GM12892 (cell line): ENCODE measurements at places on chromosomes 3 and 15.

- no peak for DNase-seq
Measured at GRCh38 chr3:179898024-179898423, 138.7 kb downstream of the PEX5L start.

DNA sequence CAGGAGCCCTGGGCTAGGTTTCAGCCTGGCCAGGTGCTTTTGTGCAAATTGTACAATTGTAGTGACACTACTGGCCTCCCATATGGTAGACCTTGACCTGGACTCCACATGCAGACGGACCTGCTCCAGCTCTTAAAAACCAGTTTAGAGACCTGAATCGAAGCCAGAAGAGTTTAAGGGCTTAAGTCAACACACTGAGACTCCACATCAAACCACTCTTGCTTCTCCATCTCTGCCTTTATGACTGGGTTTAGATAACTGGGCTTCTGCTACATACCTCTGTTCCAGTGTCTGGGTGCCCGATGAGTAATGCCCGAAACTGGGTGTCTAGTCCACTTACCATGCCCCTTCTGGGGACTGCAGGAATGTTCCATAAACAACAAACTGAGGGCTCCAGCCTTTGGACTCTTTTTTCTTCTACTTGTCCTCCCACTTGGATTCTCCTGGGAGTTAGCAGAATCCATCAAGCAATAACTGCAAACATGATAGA, 32.8 kb downstream of the TMEM212 start:
- DNase-seq = no peak

DNA sequence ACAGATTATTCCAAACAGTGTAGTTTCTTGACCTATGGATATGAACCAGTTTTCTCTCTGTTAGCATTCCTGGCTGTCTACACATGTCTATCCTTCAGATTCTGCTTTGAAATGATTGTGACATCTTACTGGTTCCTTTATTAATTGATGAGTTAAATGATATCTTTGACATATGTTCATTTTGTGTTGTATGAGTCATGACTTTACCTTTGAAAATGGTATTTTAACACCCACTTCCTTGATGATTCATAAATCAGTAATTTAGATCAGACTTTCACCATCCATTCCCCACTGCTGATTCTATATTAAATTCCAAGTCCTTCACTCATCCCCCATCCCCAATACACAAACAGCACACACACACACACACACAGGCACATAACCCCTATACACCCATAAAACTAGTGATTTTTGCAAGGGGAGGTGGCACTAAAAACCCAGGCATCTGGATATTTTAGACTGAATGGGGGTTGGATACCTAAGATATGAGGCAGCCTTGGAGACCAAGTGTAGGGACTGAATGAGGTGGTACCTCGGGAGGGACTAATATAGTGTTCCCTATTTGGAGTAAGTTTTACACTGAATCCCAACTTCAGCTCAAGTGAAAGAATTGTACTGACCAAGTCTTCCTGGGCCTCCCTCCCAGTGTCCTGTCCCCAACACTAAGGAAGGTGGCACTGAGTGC, 9.7 kb downstream of the CCK start:
- no peak for DNase-seq

DNA sequence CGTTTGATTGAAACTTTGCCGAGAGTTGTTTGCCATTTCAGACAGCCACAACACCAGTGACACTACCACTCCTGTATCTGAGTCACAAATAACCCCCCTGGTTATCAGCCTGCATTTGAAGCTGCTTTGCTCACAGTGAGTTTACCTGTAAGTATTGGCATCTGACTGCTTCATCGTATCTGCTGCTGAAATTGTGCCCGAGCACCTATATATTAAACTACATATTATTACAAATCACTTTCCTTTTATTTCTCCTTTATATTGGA, 39.2 kb upstream of the SPSB4 start:
- no peak for DNase-seq

DNA sequence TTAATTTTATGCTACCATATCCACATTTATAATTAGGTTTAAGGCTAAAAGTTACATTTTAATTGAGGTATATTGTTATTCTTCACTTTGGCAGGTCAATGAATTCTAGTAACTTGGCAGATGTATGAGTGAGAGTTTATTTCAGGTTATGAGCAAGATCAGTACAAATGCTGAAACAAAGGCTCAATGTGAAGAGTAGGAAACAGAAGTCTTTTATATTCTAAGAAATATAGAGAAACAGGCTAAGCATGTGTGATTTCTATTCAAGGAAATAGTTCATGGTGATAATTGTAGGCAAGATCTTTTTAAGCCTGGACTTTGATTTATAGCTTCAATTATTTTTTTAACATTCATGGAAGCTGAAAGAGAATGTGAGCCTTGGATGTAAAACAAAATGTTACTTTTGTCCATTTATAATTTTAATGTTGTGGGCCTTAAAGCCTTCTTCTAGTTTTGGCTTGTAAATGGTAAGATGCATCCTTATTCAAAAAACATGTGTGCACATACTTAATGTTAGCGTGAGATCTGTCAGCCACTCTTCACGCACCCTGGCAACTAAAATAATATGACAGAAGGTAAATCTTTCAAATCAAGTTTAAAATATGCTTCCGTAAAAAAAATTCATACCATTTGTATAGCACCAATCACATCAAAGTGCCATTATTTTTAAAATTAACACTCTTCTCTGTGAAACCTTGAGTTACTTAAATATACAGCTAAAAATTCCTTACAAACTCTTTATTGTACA, 22.8 kb upstream of the OSTN start:
- no peak for DNase-seq

GRCh38 chr3:26967501-26967900, 344.9 kb downstream of the LRRC3B start:
- no peak for DNase-seq

DNA sequence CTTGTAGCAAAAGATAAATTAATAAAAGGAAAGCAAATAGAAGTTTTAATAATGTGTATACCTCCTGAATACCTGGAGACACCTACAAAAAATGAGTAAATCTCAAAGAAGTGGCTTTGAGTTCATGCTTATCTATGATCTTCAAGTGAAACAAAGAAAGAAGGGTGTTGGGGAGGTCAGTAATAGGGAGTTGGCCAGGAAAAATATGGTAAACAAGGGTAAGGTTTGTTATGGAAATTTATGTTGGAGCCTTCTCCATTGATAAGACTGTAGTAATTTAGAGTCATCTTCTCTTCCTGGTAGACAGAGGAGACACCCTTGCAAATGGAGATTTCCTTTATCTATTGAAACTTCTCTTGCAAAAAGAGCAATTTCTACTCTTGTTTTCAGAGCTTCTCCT, 6.6 kb upstream of the CCR8 start:
- no peak for DNase-seq

DNA sequence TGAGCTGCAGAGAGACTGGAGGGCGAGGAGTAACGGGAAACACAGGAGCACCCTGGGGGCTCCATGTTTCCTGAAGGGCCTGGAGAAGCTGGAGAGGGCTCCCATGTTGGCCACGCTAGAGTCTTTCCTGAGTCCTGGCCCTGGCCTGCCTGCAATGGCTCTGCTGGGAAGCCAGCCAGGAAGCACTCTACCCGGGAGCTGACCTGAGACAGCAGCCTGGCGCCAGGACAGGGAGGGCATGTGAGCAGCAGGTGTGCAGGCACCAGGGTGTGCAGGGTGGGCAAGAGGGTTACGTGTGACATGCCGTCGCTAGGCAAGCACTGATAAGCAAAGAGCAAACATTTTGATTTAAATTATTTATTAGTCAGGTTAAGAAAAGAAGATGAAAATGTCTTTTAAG, 301.4 kb downstream of the OCA2 start:
- no peak for DNase-seq

DNA sequence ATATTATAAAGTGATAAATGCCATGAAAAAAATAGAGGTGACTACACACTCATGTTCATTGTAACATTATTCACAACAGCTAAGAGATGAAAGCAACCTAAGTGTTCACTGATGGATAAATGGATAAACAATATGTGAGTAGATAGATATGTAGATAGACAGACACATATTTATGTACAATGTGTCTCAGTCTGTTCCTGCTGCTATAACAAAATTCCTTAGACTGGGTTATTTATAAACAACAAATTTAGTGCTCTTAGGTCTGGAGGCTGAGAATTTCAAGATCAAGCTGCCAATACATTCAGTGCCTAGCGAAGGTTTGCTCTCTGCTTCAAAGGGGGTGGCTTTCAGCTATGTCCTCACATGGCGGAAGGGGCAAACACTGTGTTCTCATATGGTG, 312.5 kb downstream of the ZNF621 start:
- no peak for DNase-seq

DNA sequence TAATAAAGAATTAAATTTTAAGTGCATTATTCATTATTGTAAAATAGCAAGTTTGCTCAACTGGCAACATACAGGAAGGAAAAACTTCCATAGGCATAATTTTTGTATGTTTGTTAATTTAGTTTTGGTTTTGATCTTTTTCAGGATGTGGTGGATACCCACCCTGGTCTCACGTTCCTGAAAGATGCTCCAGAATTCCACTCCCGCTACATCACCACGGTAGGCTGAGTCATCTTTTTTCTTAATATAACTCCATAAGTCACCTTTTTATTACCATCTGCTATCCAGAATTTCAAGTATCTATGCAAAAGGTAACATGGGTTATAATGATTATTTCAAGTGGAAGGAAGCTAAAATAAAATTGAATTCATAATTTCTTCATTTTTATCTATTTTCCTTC, 104.8 kb downstream of the PPP2R3A start:
- DNase-seq = no peak
